ENCODE measurements at places on chromosomes 2 and 18. TPM values are rescaled to one million over a fixed set of nuclear protein-coding genes. Genes with fewer than 3 reads are reported as not detected.

Gene PIEZO2
- under 0.01 TPM for total RNA-seq

Gene TMEM169
- not detected for total RNA-seq

Gene CSRNP3
- total RNA-seq, result 7.5 TPM

Gene EPB41L3
- total RNA-seq, result 89.9 TPM

Gene MEIS1
- total RNA-seq, result 22.9 TPM

Gene ADCYAP1
- not detected for total RNA-seq

Gene GGCX
- total RNA-seq, result 62.5 TPM

Gene C2orf80
- total RNA-seq, result not detected

Gene AP1S3
- total RNA-seq, result 23.6 TPM

Gene MAP3K19
- not detected for total RNA-seq

Gene DES
- under 0.01 TPM for total RNA-seq

Gene PSD4
- 61.6 TPM for total RNA-seq
